ENCODE measurements at places on chromosomes 2 and 18.

DNA sequence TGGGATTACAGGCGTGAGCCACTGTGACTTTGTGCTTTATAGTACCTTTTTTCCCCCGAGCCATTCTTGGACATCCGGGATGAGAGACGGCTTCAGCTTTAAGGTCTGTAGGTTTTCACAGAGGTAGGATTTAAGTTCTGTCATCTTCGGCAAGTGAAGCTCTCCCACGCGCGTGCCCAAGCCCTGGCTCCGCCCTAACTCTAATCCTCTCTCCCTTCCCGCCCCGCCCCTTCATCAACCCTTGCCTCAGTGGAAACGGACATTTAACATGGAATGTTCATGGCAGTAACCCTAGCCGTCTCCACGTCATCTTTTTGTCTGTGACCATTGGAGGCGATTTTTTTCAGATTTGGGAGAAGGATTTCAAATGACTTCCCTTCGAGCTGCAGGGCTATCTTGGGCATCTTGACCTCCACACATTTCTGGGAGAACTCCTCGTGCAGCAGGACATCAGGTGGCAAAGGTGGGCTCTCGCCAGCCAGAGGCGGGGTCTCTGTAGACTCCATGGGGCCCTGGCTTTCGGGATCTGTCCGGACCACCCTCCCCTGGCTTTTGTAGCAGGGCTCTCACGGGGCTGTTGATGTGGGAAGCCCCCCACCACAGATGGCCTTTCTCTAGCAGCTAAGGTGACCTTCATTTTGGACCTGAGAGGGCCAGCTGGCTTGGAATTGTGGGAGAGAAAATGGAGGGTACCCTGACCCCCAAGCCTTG lies 6.8 kb downstream of the COLEC11 start:
- DNase-seq = no peak

DNA sequence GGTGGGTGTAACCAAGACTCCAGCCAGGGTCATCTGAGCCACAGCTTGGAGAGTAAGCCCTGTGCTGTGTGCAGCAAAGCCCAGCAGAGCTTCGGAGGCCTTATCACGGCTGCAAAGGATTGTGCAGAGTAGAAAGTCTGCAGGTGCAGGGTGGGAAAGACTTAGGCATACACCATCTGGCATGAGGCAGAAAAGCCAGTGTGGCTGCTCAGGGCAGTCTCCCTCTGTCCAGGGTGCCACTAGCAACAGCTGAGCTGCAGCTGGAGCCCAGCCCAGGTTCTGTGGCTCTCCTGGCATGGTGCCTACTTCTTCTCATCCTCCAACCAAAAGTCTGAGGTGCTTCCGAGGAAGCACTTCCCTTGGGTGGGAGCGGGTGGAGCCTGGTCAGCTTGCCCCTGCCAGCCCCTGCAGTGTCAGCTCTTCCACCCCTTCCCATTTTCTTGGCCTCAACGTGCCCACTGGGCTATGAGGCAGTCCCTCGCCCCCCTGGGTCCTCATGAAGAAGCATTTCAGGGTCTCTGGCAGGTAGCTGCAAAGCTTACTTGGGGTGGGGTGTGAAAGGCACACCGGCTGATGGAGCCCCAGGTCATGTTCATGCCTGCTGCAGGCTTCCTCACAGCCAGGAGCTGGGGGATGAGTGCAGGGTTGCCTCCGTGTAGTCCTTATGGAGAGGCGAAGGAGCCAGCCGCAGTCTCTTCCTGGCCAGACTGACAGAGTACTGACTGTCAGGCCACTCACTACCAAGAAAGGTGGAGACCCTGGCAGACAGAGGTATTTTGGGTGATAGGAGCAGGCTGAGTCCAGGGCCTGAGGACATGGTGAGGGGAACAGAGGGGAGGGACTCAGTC lies 4.8 kb downstream of the AMER3 start:
- no peak for DNase-seq

DNA sequence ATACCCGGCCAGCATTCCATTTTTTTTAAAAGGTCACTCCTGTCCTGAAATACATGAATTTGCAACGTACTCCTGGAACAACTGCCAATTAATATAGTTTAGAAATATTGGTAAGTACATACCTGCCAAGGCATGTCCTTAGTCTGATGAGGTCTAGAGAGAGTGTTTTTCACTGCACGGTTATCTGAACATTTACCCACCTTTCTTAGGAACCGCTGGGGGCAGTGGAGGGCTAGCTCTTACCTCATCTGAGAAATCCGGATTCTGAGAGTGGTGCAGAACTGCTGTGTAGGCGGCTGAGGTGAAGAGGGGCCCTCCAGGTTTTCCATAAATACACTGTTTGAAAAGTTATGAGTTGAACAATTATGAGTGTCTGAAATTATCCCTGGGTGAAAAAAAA lies 133.1 kb upstream of the CCDC195 start:
- no peak for DNase-seq

DNA sequence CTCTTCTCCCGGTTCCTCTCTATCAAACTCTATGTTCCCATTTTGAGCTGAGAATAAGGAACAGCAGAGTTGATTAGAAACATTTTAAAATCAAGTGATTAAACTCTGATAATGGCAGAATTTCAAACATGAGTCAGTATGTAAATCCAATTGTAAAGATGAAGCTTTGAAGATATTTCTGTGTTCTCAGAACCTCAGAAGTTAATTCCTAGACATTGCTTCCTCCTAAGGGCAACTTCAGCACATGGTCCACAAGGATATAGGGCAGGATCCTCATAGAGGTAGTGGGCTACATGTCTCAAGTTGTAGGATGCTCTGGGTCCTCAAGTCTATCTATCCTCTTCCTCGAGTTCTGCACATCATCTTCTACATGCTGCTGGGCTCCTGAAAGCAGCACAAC lies 46.3 kb downstream of the QPCT start:
- no peak for DNase-seq

DNA sequence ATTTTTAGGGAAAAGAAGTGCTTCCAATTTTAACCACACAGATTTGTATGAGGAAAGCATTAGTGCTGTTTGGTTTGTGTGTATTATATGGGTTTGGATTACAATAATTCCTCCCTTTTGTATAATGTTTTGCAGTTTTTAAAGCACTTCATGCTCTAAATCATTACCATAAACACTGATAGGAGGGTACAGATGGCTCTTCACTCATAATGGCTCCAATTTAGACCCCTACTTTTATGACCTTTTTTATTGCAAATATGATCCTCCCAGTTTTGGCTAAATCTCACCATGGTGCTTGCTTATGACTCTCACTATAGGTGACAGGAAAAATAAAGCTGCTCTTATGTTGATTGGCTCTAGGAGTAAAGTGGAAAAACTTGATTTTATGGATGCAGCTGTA lies 23.8 kb upstream of the TMEM17 start:
- no peak for DNase-seq

DNA sequence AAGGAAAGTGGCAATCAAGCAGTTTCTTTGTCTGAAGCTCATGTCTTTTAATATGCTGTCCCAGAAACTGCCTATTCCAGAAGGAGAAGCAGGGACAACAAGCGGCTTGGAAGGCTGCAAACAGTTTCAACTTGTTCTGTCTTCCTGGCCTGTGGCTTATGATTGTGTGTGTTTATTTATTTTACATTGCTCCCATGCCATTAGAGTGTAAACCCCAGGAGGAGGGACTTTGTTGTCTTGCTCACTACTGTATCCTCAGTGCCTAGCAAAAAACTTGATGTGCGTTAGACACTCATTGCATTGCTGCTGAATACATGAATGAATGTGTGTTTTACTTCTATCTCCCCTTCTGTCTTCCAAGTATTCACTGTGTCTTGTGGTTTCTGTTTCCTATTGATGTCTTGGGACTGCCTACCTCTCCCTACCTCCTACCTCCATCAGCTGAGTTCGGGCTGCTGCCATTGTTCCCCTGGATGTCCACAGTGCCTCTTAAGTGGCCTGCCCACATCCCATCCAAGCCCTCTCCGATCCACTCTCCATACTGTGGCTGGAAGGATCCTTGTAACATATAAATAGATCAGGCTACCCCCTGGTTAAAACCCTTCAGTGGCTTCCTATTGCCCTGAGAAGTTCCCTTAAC lies 261.4 kb downstream of the DYSF start:
- DNase-seq = no peak
